ENCODE measurements at places on chromosomes 5 and 9. TPM values are rescaled to one million over a fixed set of nuclear protein-coding genes. Genes with fewer than 3 reads are reported as not detected.

DNA sequence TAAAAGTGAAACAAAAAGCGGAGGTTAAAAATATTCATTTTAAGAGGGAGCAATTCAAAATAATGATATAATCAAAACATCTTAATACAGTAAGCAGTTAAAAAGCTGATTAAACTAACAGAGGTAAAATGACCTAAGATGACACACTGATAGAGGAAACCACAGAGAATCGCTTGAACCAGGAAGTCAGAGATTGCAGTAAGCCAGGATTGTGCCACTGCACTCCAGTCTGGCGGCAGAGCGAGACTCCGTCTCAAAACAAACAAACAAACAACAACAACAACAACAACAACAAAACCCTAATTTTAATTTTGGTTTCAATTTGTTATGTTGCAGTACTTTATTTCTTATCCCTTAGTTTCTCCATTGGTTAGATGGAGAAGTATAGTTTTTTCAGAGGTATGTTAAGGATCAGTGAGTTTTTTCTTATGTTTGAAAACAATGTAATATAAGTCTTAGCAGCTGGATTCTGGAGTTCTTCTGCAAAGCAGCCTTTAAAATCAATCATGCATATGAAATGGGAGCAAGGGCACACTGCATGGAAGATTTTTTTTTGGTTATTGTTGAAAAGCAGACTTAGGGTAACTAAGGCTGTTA lies 58.5 kb downstream of the MLANA start:
- H3K4me3 ChIP-seq: no peak overlapping the region
- peak; percentile 9 for DNase-seq
- no peak overlapping the region for H3K27ac ChIP-seq
- H3K4me1 ChIP-seq: no peaks in the 10 kb centered on the region

The GRM6 gene
- total RNA-seq: not detected

DNA sequence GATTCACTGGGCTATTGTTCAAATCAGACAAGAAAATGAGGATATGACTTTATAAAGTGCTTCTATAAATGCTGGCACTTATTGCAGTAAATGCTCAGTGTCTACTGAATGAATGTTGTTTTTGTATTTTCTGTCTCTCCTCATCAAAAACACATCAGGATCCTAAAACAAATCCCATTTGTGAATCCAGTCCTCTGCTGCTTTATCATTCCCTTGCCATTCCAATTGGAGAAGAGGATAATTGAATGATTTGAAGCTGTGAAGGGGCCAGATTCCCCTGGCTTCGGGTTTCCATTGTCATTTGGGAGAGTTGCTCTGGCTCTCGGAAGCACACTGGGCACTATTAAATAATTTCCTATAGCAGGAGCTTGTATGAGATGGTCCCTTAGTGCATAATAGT lies 666.8 kb downstream of the ACTL7B start:
- no peak for DNase-seq
- no peaks in the 10 kb centered on the region for H3K4me1 ChIP-seq
- no peak overlapping the region for H3K4me3 ChIP-seq
- H3K27ac ChIP-seq: no peak overlapping the region

GRCh38 chr5:115471345-115472063 lies 73.1 kb downstream of the FEM1C start:
- H3K27me3 ChIP-seq: no peaks in the 10 kb centered on the region
- no peak for DNase-seq
- no peak overlapping the region for H3K4me3 ChIP-seq
- no peak overlapping the region for H3K27ac ChIP-seq

- no peak overlapping the region for H3K27ac ChIP-seq
- H3K4me1 ChIP-seq: no peaks in the 10 kb centered on the region
- no peak overlapping the region for H3K4me3 ChIP-seq
- H3K36me3 ChIP-seq: no peaks in the 10 kb centered on the region
Observed at GRCh38 chr9:113425072-113425471, 14.5 kb downstream of the C9orf43 start.

The KCNV2 gene
- total RNA-seq: not detected

DNA sequence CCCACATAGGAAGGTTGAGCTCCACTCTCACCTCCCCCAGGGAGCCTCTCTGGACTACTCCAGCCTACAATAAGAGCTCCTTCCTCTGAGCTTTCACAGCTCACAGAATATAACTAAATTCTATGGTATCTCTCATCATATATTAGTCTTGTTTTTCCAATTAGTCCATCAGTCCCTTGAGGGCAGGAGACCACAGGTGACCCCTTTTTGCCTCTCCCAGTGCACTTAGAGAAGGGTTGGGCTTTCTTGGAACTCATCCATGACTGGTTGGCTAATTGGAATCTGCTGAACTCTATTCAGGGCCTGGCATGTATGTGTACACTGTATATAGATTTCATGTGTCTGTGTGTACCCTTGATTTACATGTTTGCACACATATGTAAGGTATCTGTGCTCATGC lies 50.4 kb upstream of the ARAP3 start:
- no peak overlapping the region for H3K4me3 ChIP-seq
- H3K4me1 ChIP-seq: no peaks in the 10 kb centered on the region
- DNase-seq: no peak
- H3K27ac ChIP-seq: no peak overlapping the region
- H3K36me3 ChIP-seq: no peaks in the 10 kb centered on the region
- no peaks in the 10 kb centered on the region for H3K27me3 ChIP-seq

All from B cell (primary cell).